NCI-H524 (cell line): ENCODE measurements at places on chromosomes 2 and 18.

DNA sequence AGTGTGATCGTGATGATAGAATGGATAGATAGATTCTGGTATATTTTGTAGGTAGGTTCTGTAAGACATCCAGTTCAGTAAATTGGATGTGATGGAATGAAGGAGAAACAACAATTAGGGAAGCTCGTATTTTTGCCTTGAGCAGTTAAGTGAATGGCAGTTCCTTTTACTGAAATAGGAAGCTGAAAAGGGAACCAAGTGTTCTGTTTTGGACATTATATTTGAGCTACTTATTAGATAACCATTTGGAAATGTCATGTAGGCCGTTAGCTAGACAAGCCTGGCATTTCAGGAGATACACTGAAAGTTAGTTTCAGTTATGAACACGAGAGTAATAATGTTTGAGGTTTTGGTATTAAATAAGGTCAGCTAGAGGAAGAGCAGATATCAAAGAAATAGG lies 41.5 kb downstream of the MARCHF7 start:
- no peak for DNase-seq

GRCh38 chr2:182522405-182522896 lies 95.6 kb upstream of the PDE1A start:
- DNase-seq: peak; percentile 80

GRCh38 chr2:102176172-102176571 lies 10.7 kb upstream of the IL1RL2 start:
- DNase-seq: no peak

DNA sequence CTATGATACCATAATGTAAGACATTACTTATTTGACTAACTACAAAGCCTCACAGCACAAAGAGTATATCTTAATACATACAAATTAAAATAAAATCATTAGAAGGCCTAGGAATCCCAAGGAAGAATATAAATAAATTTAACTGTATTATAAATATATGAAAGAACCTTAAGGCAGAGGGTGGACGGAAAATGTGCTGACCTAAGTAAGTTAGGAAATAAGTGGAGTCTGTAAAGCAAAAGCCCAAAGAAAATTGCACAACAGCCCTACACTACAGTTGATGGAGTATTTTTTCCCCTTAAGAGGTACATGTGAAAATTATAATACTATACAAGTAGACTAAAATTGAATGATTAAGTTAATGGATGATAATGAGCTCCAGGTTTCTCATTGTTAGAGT lies 710.1 kb downstream of the NR4A2 start:
- DNase-seq: no peak

GRCh38 chr2:113734185-113734584 lies 22.3 kb downstream of the SLC35F5 start:
- DNase-seq: no peak

DNA sequence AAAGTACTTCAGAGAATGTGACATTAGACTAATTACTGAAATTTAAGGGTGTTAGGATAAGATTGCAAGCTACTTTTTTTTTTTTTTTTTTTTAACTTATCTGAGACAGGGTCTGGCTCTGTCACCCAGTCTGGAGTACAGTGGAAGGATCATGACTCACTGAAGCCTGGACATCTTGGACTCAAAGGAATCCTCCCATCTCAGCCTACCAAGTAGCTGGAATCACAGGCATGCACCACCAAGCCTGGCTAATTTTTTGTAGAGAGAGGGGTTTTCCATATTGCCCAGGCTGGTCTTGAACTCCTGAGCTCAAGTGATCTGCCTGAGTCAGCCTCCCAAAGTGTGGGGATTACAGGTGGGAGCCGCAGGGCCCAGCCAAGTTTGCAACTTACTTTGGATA lies 1246.0 kb upstream of the ZEB2 start:
- DNase-seq: no peak

DNA sequence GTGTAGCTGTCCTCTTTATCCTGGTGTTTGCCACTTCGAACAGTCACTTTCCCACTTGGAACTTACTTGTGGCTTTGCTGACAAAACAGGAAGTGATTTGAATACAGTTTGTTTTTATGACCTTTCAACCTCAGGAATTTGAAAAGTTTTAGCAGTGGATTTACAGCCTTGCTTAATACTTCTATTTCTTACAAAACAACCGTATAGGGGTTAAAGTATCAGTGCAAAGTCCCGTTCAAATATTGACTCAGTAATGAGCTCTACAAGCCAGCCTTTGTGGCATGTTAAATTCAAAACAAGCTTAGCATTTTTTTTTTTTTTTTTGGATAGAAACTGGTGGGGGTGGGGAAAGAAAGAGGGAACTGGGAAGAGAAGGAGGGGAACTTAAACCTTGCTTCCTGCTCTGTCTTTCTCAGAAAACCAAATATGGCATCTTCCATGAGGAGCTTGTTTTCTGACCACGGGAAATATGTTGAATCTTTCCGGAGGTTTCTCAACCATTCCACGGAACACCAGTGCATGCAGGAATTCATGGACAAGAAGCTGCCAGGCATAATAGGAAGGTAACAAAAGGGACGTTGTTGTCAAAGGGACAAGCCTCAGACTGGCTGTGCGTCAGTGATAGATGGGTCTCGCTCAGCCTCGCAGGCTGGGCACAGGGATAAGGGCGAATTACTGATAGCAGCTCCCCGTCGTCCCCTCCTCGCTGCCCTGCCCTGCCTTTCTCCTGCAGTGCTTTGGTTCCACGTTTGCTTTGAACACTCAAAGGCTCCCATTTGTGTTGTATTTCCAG lies at the start of gene HNMT:
HNMT (plus strand) TSS at position 408 of the 793 bp plus-strand sequence; CDS start at position 427, 19 bp downstream.
- DNase-seq: no peak

DNA sequence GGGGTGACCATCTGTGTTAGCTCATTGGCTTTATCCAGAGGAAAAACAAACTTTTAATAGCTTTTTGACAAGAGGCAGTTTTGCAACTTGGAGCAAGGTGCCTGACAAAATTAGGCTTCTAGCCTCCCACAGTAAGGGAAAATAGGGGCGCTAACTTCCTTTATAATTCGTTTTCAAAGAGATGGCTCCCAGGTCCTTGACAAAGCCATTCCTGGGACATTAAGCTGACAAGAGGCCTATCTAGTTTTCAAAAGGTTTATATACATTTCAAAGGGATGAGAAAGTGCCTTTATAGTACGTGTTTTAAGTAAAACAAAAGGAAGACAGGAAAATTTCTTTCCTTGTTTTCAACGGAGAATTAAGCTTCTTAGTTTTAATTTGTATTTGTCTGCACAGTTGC lies 159.4 kb upstream of the GCFC2 start:
- no peak for DNase-seq

GRCh38 chr2:60516383-60516811 lies 37.1 kb downstream of the BCL11A start:
- DNase-seq: no peak

DNA sequence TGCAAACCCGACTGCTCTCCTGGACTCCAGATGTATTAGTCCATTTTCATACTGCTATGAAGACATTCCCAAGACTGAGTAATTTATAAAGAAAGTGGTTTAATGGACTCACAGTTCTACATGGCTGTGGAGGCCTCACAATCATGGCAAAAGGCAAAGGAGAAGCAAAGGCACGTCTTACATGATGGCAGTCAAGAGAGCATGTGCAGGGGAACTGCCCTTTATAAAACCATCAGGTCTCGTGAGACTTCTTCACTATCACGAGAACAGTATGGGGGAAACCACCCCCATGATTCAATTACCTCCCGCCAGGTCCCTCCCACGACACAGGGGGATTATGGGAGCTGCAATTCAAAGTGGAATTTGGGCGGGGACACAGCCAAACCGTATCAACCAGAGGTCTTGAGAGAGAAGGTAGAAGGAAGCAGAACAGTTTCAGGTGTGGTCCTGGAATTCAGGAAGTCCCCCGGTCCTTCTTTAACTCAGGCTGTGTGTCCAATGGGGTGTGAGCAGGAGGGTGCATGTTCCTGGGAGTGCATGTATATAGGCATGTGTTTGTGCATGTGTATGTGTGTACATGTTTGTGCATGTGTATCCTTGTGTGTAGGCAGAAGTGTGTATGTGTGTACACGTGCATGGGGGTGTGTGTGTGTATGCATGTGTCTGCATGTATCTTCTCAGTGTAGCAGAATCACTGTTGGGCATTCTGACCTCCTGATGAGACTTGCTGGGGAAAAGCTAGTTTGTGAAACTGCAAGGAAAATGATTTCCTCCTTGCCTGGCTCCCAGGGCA lies 46.2 kb downstream of the GREB1 start:
- DNase-seq: no peak

DNA sequence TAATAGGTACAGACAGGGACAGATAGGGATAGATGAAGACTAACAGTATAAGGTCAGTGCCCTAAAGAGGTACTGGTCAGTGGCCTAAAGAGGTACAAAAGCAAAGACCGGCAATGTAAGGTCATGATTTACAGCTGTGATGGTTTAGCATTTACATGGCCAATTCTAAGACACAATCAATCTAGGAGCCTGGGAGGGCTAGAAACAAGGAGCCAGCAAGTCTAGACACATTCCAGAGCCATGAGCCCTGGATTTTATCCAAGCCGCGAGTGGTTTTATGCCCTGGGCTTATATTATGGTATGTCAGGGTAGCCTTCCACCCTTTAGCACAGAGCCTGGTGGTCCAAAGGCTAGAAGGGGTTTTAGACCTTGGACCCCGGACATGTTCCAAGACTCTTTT lies 124.2 kb downstream of the CBLN2 start:
- no peak for DNase-seq

DNA sequence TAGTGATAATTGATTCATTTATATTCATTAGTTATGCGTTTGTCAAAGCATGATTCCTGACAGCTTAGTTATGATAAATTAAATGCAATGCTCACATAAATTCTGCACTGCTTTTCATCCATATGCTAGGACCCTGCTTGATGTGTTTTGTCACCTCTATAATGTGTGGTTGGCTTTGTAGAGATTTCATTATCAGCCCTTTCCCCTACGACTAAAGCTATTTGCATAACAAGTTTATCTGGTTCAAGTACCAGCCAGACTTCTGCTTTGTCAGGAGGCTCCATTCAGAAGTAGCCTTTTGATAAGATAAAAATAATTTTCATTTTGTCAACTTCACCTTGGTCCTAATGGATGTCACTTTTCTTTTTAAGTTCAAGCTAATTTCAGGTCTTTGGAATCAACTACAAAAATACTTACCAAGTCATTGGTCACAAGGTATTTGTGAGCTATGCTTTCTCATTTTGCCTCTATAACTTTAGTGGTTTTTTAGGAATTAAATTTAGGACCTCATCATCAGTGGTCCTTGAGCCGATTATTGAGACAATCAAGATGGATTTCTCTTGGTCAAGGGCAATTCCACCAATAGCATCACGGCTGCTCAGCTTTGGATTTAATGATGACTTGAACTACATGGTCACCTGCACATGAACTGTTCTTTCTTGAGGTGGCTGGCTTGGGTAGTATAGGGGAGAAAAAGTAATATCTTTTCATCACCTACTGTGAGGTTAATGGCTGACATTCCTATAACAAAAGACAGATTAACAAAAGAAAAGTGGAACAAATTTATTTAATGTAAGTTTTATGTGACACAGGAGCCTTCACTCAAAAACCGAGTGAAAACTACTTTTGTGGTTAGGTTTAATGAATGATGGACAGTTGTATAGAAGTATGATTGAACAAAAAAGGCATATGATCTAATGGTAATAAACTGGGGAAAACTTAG lies 162.1 kb downstream of the MYO3B start:
- DNase-seq: no peak

DNA sequence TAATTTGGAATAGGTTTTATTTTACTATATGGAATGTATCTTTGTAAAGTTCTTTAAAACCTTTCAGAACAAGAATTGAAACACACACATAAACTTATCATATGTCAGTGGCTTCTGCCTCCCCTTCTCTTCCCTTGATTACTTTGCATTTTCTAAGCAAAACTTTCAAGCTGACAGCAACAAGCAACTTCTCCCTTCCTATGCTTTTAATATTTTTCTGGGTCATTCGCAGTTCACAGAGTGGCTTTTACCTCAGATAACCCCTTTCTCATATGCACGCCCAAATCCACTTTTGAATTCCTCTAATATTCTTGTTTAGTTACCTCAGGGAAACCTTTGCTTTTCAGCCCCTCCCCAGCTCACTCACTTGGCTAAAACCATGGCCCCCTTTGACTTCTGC lies 36.7 kb upstream of the CDC42EP3 start:
- DNase-seq: no peak

- DNase-seq: no peak
Measured at GRCh38 chr2:11925295-11926066, 179.0 kb downstream of the LPIN1 start.

GRCh38 chr2:99706735-99707134 lies 216.9 kb upstream of the REV1 start:
- no peak for DNase-seq

GRCh38 chr2:9207641-9208311 lies 1.2 kb downstream of the ASAP2 start:
- peak; percentile 21 for DNase-seq

DNA sequence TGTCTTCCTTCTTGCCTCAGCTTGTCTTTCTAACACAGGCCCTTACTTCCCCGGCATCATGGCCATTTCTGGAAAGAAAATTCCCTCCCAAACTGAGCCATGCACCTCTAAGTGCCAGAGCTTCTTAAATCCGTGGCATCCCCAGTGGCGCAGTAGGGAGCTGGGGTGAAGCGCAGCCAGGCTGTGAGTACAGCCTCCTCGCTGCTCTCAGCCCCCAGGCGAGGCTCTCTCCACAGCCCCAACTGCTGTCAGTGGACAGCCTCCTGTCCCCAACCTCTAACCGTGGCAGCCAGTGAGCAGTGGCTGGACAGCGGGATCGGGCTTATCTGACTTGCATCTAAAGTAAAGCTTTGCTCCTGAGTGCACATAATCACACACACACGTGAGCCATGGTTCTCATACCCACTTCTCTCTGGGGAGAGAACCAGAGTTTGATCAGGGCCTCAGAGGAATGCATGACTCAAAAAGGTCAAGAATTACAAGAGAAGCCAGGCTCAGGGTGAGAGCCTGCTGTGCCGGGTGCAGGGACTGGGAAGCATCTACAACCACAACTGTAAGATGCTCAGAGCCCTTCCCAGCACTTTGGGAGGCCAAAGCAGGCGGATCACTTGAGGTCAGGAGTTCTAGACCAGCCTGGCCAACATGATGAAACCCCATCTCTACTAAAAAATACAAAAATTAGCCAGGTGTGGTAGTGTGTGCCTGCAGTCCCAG lies 50.7 kb downstream of the SFXN5 start:
- no peak for DNase-seq

DNA sequence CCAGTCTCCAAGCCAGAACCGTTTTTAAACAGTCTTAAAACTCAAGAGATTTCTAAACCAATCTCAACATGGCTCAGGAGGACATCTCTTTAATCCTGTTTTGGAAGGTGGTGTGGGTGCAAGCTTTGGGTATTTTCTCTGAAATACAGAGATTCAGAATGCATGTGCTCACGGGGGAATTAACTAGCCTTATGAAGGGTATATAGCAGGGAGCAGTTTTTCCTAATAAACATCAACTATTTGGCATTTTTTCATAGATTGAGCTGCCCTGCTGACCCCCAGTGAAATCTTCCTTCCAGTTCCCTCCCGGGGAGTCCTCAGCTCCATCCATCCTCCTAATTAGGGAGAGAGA lies 122.6 kb downstream of the SMAD7 start:
- DNase-seq: no peak

DNA sequence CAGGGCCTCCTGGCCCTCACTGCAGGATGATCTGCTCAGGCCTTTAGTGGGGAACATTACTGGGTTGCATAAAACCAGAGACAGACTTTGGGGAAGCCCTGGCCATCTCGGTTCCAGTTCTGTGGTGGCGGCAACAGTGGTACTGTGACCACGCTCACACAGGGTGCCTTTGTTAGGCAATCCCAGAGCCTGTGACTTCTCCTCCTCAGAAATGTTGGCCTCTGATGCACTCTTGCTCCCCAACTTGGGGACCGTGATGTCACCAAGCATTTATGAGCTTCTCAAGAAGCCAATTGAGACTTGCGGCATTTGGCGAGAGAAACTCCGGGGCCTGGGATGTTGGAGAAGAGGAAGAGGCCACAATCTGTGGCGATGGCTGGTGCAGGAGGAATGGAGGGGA lies 80.9 kb upstream of the PKDCC start:
- DNase-seq: no peak
